ENCODE measurements at places on chromosomes 12 and 14. TPM values are rescaled to one million over a fixed set of nuclear protein-coding genes. Genes with fewer than 3 reads are reported as not detected.

- peak; percentile 86 for DNase-seq
These were observed 91.0 kb upstream of the EEA1 start for GRCh38 chr12:93019975-93020630.

The SCN8A gene
- total RNA-seq = 4.9 TPM

The CEBPE gene
- total RNA-seq = not detected

The SPTB gene
- total RNA-seq = 3.4 TPM

DNA sequence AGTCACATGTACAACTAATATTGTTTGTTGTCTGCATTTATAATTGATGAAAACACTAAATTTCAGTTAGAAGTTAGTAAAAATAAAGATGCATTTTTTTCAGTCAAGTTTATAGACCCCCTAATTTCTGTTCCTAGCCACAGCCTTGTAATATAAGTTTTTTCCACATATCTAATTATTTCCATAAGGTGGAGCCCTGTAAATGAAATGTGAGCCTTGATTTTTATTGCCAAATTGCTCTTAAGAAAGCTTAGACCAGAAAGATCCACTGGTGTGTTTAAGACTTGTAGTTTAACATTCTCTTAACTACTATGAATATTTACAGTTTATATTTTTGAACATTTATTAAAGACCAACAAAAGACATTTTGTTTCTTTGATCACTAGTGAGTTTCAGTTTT is 322.1 kb upstream of the RGS6 start:
- no peak for DNase-seq

DNA sequence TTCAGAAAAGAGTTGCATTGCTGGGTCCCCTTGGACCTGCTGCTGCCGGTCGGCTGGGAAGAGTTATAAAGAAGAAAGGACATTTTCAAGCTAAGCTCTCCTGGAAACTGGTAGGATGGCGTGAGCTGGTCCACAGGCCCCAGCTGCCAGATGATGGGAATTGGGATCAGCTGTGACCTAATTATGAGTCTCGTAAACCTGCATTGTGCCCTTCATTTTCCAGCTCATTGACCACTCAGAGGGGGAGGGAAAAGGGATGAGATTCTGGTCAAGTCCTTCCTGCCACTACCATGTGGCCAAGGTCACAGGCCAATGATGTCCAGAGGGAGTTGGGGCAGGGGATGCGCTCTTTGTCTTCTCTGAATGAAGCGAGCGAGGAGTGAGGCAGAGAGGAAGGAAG is 320.9 kb downstream of the NRXN3 start:
- no peak for DNase-seq

- DNase-seq = no peak
These were observed 3.7 kb upstream of the TMPRSS12 start for GRCh38 chr12:50839042-50839441.

The PLA2G1B gene
- 6,971 TPM for total RNA-seq

DNA sequence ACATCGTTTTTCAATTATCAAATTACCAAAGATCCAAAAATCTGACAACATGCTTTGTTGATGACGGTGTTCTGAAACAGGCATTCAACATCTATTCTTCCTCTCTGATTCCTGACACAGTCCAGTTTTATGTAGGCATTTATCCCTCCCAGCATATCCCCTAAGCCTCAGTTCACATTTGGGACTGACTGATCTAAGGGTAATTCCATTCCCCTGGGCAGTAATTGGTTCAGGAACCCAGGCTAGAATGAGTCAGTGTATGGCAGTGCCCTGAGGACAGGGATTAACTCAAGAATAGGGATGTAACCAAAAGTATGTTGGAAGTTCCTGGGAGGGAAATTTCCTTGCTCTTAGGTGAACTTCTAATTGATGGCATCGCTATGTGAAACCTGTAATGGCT is 10.3 kb upstream of the PCNX1 start:
- DNase-seq = no peak

GRCh38 chr12:15044471-15044870 is 71.6 kb downstream of the PDE6H start:
- no peak for DNase-seq

- DNase-seq = no peak
These were observed 109.9 kb downstream of the DAD1 start for GRCh38 chr14:22479132-22479531.

DNA sequence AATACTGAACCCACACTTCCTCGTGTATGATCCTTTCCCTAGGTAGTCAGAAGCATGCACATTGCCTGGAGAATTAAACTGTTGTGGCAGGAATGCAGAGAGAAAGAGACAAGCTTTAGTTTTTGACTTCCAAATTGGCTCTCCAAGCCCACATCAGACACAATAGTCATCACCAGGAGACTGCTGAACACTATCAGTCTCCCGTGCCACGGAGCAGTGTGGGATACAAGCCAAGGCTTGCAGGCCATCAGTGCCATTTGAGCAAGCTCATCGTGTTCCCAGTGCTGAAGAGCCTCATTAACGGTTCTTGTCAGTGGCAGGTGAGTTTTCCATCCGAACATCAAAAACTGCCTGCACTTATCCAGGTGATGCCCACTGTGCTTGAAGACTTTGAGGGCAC is 410.8 kb downstream of the NAV3 start:
- no peak for DNase-seq

- DNase-seq = no peak
These were observed 93.7 kb upstream of the PRICKLE1 start for GRCh38 chr12:42683266-42683665.

The KLRC4 gene
- total RNA-seq = not detected

GRCh38 chr14:24415421-24416253 is 13.8 kb downstream of the CBLN3 start:
- peak; percentile 10 for DNase-seq

- no peak for DNase-seq
These were observed 197.5 kb upstream of the FLRT2 start for GRCh38 chr14:85332401-85332800.

GRCh38 chr12:102396276-102396675 is 84.1 kb downstream of the IGF1 start:
- no peak for DNase-seq

The PRB2 gene
- total RNA-seq = not detected

GRCh38 chr12:53623548-53624385 is 2.4 kb downstream of the ATF7 start:
- peak; percentile 24 for DNase-seq

GRCh38 chr14:74510959-74511409 is 17.4 kb downstream of the ISCA2 start:
- DNase-seq = no peak

All from body of pancreas (tissue), 4 donors.